Activated T-cell treated with anti-CD3 and anti-CD28 coated beads, Interleukin-2, amount 50 U/mL, for 72 hours (primary cell): ENCODE measurements at places on chromosomes 1 and 21. TPM values are rescaled to one million over a fixed set of nuclear protein-coding genes. Genes with fewer than 3 reads are reported as not detected.

The SGIP1 gene
- total RNA-seq, result 0.31 TPM

The DENND1B gene
- 19.9 TPM for total RNA-seq

The LCE1F gene
- total RNA-seq, result not detected

The ZNF691 gene
- 11.1 TPM for total RNA-seq

The BRDT gene
- not detected for total RNA-seq

The VSIG8 gene
- total RNA-seq, result not detected

GRCh38 chr1:234725177-234726132 is 115.5 kb upstream of the IRF2BP2 start:
- peak; percentile 65 for DNase-seq

GRCh38 chr1:147083919-147084272 is 88.4 kb downstream of the PRKAB2 start:
- DNase-seq, result no peak

- DNase-seq, result no peak
Observed at GRCh38 chr1:232786845-232787455, 18.3 kb upstream of the MAP10 start.

DNA sequence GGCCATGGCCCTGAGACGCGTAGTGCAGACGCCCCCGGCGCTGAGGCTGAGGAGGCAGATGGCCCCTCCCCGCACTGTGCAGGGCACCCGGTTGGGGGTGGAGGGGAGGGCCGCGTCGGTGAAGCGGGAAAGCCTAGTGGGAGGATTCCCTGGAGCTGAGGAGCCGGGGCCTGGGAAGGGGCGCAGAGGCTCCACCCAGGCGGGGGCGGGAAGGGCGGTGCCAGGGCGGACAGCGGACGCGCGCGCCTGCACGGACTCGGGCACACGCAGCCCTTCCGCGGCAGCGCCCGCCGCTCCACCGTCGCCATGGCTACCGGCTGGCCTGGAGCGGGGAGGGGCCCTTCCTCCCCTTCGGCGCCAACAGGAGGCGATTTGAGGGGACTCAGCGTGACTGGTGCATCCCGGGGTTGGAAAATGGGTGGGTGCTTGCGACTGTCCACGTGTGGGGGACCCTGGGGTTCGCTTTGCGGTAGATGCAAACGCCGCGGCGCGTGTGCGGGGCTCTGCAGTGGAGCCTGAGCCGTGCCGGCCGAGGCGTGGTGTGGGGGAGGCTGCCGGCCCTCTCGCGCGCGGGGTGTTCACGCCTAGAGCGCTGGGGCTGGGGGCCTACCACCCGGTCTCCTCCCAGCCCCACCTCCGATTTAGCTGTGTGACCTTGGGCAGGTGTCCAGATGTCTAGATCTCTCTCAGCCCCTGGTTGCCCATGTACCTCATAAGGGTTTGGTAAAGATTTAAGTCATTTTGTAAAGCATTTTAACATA is 35.1 kb downstream of the PTPRF start:
- DNase-seq, result peak; percentile 55

GRCh38 chr1:32256473-32257226 is 5.6 kb downstream of the LCK start:
- no peak for DNase-seq

DNA sequence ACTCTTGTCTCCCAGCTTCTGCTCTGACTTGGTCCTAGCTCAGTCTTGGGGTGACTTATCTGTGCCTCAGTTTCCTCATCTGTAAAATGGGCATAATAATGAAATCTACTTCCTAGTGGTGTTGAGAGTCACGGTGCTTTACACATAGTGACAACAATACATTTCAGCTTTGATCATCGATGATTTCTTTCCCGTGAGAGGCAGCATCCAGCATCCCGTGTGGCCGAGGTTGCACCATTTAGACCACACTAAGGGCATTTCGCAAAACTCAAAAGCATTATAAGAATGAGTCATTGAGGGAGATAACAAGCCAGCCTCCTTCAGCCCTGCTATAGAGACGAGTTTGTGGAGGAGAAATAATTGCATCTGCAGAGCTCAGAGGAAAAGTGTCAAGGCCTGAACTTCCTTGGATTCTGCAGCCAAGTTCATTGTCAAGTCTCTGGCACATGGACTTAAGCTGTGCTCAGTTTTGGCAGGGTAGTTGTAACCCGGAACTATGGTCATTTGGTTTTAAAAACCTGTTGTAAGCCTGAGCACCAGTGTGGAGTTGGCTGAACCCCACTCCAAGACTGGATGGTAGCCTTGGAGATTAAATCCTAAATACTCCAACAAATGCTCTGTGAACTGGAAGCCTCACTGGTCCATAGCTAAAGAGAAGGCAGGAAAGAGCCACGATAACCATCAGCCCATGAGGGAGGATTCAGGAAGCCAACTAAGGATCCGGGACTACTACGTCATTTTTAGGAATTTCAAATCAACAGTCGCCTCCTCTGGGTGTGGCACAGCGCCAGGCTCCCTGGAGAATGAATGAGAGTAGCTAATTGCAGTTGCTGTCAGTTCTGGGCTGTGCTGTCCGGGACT is 64.2 kb downstream of the TCP10L start:
- DNase-seq, result no peak

DNA sequence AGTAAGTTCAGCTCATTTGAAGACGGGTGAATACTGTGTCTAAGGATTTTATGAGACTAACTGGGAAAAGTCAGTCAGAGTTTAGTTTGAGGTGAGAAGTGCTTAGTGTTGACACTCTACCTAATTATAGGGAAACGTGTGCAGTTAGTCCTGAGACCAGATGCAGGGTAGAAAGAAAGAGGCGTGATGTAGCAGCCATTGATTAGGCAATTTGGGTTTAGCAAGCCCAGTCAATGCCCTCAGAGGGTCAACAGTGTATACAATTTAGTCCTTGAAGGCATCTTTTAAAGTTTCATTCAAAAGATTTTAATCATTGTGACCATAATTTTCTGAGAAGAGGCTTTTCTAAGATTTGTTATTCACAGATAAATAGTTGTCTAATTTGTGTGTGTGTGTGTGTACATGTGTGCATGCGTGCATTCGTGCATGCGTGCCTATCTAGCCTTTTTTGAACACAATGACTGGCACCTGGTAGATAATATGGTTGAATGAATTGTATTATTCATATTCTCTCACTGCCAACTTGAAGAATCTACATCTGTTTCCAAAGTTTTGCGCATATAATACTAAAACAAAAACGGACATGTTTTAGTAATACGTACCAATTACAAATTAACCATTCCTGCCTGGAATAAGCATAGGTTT is 332.9 kb downstream of the SRGAP2C start:
- DNase-seq, result no peak

GRCh38 chr1:109931189-109931731 is 20.6 kb downstream of the CSF1 start:
- DNase-seq, result no peak

DNA sequence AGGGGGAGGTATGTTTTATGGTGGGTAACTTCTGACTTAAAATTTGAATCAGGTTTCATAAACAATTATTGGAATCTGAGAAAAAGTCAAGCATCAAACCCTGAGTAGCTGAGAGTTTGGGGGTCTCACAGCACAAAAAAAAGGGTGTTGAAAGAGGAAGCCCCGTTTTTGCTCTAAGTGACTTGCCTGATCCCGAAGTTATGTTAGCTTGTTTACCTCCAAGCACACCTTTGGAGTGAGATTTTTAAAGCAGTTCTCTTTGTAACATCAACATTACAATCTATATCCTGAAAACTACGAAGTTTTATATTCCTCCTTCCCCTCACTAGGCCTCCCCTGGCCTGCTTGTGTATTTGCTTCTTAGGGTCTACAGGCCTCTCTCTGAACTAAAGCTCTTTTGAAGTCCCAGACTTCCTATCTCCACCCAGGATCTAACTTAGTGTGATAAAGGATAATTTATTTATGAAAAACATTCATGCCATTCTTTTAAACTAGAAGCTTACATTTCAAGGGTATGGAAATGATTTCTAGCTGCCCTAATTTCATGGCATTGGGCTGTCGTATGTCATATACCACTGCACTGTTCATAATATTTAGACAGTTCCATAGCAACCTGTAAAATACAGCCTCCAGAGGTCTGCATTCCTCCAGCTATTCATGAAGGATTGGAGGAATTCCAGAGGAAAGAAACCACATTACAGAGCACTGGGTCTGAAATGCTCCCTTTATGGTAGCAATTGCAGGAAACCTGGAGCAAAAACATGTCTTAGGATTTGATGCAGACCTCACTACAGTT is 36.1 kb upstream of the RGS1 start:
- no peak for DNase-seq

GRCh38 chr1:245441689-245442088 is 286.9 kb downstream of the KIF26B start:
- no peak for DNase-seq

DNA sequence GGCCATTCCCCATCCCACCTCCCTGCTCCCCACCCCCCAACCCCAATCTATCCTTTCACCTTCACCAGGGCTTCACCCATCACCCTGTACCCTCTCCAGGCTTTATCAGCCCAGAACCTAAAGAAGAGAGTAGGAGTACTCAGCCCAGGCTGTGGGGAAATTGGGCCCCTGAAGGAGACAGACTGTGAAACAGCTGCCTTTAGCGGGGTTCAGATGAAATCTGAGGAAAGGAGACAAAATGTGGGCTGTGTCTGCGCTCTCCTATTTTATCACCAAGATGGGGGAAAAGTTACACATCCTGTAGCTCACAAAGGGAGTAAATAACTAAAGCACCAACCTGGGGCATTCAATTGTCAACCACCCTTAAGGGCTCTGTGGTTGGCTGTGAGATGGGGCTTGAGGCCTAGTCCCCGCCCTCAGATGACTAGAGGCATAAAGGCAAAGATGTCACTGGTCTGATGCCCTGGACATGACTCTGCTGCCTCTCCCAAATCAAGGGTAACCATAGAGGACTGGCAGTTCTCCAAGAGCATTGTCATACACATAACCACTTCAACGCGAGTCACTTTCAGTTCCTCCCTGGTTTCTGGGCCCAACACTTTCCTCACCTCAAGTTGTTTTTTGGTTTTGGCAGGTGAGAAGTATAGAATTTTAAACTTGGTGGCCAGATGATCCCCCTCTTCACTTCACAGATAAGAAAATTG is 30.0 kb downstream of the SLC27A3 start:
- peak; percentile 89 for DNase-seq

- DNase-seq, result no peak
Observed at GRCh38 chr1:41465741-41466140, 18.7 kb downstream of the EDN2 start.

DNA sequence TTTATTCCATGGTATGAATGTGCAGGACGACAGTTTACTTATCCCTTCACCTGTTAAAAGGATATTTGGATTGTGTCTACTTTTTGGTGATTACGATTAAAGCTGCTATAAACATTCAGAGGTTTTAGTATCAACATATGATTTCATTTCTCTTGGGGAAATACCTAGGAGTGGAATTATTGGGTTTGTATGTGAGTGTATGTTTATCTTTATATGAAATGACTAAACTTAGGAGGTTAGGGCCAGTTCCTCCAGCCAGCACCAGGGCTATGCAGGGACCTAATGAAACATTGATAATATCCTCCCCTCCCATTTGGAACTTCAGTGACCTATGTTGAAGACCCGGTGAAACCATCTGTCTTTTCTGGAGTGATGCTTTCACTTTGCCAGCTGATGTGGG is 13.8 kb downstream of the TMEM51 start:
- no peak for DNase-seq

GRCh38 chr21:37787456-37787855 is 128.8 kb downstream of the KCNJ6 start:
- DNase-seq, result no peak

DNA sequence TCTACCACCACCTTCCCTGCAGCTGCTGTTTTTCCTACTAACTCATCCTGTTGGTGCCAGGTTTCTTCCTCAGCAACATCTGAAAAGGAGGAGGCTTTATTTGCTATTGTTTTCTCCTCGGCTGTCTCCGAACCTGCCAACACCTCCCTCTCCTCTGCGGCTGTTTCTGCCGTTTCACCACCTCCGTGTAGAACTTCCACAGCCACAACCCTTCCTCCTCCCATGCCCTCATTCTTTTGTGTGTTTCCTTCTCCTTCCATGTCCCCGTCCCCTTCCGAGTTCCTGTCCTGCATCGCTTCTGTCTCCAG is 59.0 kb upstream of the LRRC53 start:
- DNase-seq, result no peak

GRCh38 chr1:23751050-23751814 is 8.0 kb downstream of the ELOA start:
- DNase-seq, result peak; percentile 40

DNA sequence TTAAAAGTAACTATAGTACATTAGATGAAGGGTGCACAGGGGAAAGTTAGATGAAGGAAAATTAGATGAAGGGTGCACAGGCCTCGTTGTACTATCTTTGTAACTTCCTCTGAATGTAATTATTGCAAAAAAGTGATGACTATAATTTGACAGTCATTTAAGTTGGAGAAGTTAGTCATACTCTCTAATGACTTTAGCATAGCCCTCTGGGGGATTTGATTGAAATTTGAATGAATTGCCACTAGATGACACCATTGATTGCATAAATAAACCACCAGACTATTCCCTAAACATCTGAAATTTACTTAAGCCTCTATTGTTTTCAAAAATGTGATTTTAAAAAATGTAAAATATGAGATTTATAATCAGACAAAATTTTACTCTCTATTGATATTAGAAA is 102.6 kb downstream of the TPR start:
- no peak for DNase-seq

GRCh38 chr1:57316291-57316690 is 107.6 kb downstream of the DAB1 start:
- DNase-seq, result no peak

DNA sequence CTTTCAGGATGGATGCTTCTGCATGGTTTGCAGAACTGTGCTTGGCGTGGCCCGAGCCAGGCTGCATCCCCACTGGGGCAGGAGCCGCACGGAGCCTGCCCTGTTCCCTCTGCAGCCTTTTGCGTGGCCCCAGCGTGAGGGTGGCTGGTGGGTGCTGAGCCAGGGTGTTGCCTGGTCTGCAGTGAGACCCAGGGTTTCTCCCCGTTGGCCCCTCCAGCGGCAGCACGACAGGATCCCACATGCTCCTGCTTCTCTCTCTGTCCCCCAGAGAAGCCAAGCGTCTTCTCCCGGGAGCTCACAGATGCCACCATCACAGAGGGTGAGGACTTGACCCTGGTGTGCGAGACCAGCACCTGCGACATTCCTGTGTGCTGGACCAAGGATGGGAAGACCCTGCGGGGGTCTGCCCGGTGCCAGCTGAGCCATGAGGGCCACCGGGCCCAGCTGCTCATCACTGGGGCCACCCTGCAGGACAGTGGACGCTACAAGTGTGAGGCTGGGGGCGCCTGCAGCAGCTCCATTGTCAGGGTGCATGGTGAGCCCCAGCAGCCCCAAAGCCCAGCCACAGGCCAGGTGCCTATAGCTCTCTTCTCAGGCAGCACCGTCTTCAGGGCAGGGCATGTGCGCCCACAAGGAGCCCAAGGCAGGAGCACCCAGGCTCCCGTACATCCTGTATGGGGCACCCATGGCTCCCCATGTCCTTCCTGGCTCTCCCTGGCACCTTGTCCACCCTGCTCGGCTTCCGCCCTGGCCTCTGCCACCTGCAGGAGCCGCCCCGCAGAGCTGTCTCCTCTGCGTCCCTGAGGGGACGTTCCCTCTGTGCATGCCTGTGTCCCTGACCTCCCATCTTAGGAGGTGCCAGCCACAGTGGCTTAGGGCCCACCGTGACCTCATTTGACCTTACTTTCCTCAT is 78.9 kb downstream of the OBSCN start:
- no peak for DNase-seq

- DNase-seq, result no peak
Observed at GRCh38 chr1:90715309-90715708, 1.8 kb downstream of the BARHL2 start.

- DNase-seq, result no peak
Observed at GRCh38 chr1:63350320-63350719, 17.1 kb upstream of the ALG6 start.

GRCh38 chr21:25907573-25908275 is 173.0 kb downstream of the GABPA start:
- no peak for DNase-seq

GRCh38 chr21:18705971-18706370 is 302.4 kb upstream of the TMPRSS15 start:
- no peak for DNase-seq

GRCh38 chr1:77134359-77134758 is 84.9 kb downstream of the PIGK start:
- no peak for DNase-seq
